B cell (primary cell): ENCODE measurements at places on chromosomes 7 and 10.

GRCh38 chr7:75914655-75915415, at the start of gene POR:
TSS of gene POR (plus strand) at chr7:75915155. CDS start at chr7:75954002, 38,847 bp downstream.
- peak; percentile 99 for DNase-seq

DNA sequence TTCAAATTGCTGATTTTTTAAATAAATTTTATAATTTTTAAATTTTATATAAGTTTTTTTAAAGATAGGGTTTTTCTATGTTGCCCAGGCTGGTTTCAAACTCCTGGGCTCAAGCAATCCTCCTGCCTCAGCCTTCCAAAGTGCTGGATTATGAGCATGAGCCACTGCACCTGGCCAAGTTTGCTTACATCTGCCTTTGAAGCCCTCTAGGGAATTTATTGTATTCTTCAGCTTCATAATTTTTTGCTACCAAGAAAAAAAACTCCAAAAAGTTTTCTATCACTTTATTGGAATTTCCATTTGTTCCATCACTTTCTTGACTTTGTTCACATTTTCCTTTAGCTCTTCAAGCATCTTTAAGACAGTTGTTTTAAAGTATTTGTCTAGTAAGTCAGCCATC, 3.8 kb upstream of the POLD2 start:
- no peak for DNase-seq

DNA sequence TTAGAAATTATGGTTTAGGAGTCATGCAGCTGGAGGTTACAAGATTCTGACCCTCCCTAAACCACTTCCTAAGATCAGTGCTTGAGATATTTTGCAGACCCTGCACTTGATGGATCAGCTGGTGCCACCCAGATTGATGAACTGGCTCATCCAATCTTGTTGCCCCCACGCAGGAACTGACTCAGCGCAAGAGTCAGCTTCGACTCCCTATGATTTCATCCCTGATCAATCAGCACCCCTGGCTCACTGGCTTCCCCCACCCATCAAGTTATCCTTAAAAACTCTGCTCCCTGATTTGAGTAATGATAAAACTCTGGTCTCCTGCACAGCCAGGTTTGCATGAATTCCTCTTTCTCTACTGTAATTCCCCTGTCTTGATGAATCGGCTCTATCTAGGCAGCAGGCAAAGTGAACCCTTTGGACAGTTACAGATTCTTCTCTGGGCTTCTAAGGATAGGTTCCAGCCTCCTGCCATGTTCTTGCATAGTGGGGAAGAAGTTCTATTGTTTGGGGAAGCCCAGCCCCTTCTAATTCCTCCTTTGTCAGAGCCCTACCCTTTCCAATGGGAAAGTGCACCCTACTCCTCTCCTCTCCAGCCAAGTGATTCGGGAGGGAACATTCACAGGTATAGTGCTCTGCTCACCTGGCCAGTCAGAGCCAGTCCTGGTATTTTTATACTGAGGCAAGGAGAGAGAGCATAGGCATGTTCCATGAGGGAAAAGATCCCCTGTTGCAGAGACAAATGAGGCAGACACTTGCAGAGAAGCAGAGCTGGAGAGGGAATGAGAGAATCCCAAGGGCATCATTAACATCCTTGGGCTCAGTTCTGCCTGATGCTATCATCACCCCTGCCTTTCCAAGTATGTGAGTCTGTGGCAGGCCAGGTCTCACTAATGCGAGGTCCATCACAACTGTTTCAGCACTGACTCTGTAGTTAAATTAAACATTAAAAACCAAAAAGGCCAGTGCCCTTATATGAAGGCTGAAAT, 224.4 kb upstream of the GALNT17 start:
- no peak for DNase-seq

GRCh38 chr7:31192986-31193385, 140.9 kb downstream of the ADCYAP1R1 start:
- DNase-seq: no peak

DNA sequence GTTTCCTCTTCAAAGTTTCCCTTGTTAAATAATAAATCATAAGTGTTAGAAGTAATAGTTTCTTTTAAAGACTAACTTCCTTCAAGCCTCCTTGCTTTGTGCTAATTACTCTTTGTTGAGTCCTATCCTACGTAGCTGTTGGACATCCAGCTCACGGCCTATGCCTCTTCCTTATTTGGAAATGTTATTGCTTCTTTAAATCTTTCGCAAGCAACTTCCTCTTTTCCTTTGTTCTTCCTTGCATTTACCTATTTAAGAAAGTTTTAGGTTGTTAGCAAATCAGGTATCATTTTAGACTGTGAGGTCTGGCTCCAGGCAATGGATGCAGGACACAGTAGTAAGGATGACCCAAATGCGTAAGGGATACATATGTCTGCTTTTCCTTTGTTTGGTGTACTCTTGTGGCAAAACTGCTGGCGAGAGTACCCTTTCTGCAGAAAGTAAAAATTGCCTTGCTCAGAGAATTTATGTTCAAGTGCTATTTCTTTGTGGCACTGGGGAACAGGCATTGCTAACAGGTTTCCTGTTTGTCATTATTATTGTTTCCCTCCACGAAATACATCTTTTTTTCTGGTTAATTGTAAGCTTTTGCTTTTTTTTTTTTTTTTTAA, 110.5 kb downstream of the DYNC2I1 start:
- DNase-seq: no peak

- DNase-seq: no peak
Measured at GRCh38 chr10:34121125-34121753, 693.9 kb downstream of the PARD3 start.

DNA sequence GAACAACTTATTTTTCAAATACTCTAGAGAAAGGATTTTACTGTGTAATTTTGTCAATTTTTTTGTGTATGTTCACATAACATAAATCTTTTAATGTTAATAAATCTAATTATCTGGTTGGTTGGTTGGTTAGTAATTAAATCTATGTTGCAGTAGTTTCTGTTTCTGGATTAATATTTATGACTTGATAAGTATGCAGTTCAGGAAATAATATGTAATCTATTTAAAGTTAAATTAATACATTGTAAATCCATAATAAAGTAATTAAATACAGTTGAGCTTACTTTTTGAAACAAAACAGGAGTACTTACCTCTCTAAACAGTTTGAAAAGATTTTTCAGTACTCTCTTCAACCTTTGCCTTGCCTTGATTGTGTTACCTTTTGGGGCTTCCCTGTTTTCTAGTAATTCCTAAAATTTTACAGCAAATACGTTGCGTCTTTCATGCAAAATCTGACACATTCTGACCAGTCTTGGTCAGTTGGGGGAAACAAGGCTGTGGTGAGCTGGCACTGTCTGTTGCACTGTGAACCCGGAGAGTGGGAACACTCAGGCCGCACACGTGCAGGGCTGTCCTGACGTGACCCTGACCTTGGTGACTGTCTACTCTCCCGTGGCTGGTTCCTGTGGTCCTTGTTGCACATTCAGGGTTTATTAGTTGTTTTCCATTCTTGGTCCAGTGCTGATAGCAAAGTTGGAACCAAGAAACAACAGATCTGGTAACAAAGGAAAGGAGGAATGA, 45.6 kb upstream of the FGL2 start:
- DNase-seq: no peak

DNA sequence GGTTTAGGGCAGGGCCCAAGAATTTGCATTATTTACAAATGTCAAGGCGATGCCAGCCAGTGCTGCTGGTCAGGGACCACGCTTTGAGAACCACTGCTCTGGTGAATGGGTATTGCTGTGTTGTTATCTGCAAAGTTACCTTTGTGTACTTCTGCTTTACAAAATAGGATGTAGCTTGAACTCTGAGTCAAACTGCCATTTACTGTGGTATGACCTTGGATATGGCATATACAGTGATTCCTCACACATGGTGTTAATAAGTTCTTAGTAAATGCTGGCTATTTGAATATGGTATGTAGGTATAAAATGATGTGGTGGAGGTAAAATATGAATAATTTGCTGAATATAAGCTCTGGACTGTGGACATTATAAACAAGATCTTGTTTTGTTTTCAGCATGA, 148.9 kb downstream of the AUTS2 start:
- DNase-seq: no peak

GRCh38 chr10:60314069-60314940, 75.4 kb downstream of the ANK3 start:
- no peak for DNase-seq

DNA sequence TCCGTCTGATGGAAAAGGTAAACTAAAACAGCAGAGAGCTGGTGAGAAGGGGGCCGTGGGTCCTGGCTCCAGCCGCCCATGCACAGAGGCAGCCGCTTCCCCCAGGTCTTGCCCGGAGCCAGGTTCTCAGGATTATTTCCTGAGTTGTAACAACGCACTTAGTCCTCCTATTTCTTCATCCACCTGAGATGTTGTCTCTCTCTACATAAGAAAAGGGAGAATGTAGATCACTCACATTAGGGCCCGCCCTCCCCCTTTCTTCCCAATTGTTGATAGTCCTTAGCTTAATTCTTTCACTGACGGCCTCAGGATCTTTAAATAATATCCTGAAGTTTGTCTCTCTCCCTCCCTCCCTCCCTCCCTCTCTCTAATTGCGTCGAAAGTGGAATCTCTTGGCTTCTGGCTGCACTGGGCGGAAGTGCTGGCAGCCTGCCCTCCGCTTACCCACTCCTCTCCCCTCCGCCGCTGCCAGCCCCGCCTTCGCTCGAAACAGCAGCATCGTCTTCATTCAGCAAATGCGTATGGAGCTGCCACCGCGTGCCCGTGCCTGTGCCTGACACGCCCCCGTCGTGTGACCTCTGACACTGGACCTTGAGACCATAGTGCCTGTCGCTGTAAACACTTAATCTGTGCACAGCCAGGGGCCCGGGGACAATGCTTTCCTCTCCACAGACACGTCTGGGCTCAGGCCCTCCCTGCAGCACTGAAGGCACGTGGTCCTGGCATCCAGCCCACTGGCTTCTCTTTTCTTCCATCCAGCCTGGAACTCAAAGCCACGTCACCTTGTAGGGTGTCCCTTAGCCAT, 174.5 kb upstream of the PPP2R2D start:
- no peak for DNase-seq

DNA sequence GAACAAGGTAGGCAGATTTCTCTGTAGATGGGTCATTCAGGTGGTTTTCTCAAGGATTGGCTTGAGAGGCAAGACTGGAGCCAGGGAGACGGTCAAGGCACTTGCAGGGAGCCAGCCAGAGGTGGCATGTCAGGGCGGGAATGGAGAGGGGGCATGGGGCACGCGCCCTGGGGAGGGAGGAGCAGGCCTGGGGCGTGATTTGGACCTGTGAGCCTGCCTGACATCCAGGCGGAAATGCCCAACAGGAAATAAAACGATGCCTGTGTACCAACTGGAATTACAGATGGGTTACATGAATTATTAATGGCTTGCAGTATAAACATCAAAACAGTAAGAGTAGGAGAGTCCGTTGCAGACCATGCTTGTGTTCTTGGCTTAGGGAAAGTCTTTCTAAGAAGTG, 8.6 kb upstream of the SUN1 start:
- no peak for DNase-seq

- no peak for DNase-seq
Measured at GRCh38 chr7:123961771-123962170, 36.7 kb downstream of the SPAM1 start.

DNA sequence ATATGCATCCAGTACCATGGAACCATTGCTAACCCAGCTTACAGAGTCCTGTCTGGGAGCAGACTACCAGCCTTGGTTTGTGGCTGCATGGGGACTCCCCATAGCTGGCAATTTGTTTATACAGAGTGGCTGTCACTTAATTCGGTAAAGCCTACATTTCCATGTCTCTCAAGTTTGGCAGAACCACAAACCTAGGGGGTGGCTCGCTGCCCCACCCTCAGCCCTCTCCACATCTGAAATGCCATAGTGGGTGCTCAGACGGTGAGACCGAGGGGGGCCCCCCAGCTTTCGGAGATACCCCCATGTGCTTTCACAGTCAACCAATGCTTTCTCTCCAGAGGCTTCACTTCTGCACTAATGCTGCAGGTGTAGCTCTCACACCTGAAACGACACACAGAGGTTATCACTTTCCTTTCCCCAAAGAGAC, 75.5 kb upstream of the KAT6B start:
- peak; percentile 28 for DNase-seq

DNA sequence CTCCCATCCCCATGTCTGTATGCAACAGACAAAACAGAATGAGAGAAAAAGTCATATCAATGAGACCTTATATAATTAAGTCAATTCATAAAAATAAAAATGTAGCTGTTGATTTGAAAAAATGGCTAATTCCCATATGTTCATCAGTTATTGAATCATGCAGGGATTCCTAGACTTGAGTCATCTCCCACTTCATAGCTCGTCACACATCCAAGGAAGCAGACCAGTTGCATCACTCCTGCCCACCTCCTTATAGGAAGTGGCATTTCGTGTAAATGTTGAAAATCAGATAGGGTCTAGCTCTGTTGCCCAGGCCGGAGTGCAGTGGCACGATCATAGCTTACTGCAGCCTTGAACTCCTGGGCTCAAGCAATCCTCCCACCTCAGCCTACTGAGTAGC, 56.1 kb upstream of the SH2B2 start:
- DNase-seq: no peak

- peak; percentile 57 for DNase-seq
Measured at GRCh38 chr10:91088300-91089140, 131.9 kb upstream of the PCGF5 start.

- DNase-seq: peak; percentile 46
Measured at GRCh38 chr10:92787557-92788152, 60.7 kb upstream of the EXOC6 start.

- DNase-seq: no peak
Measured at GRCh38 chr7:77727527-77727926, 31.3 kb downstream of the RSBN1L start.

DNA sequence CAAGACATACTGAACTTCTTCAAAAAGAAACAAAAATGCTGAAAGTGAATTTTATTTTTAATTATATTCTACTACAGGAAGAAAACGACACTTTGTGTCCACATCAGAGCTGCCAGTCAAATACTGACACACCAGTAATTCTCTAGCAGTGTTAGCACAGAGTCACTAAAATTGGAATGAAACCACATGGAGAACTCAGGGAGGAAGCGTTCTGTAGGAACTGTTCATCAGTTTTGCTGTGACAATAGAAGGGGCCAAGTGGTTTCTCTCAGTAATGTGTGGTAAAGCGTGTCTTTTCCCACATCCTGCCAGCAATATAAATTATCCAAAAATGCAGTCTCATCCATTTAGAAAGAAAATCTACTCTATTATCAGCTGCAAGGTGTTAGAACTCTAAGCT, 683.3 kb downstream of the GRM8 start:
- DNase-seq: no peak

- DNase-seq: no peak
Measured at GRCh38 chr7:84735677-84736076, 451.2 kb downstream of the SEMA3D start.

DNA sequence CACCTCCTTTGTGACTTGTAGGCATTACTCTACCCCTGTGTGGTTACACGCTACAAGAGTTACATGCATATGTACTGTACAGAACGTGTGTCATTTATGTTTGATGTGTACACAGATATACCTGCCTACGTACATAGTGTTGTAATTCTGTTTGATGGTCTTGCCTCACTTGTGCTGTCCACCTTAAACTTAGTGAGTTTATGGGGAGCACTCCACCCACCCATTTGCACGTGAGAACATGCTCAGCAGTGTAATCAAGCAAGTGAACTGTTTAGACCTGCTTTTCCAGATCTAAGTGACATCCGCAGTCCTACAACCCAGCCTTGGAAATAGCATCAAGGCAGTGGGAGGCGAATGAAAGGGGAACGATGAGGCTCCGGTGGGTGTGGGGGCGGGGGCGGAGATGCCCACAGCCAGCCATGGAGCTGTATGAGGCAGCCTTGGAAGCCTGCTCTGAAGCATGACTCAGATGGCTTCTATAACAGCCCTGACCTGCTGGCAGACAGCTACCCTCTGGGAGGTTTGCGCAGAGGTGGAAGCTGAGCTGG, 52.1 kb downstream of the SUFU start:
- no peak for DNase-seq
